Stimulated activated CD4-positive, alpha-beta T cell treated with anti-CD3 and anti-CD28 coated beads, Interleukin-1b, Interleukin-23, amount 100 ng/mL, for 1 hour (primary cell): ENCODE measurements at places on chromosomes 12 and 14.

GRCh38 chr12:131047789-131048610, 94.3 kb downstream of the ADGRD1 start:
- DNase-seq: no peak

GRCh38 chr14:92517761-92518160, 4.2 kb downstream of the RIN3 start:
- DNase-seq: no peak

DNA sequence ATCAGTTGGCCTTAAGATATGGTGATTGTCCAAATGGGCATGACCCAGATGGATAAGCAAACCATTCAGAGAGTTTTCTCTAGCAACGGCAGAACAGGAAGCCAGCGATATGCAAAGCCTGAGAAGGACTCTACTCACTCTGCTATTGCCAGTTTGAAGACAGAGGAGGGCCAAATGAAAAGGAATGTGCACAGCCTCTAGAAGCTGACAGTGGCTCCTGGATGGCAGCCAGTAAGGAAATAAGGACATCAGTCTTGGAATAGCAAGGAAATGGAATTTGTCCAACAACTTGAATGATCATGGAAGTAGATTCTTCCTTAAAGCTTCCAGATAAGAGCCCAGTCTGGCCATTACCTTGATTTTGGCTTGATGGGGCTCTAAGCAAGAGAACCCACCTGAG, 60.0 kb downstream of the TMTC2 start:
- no peak for DNase-seq

DNA sequence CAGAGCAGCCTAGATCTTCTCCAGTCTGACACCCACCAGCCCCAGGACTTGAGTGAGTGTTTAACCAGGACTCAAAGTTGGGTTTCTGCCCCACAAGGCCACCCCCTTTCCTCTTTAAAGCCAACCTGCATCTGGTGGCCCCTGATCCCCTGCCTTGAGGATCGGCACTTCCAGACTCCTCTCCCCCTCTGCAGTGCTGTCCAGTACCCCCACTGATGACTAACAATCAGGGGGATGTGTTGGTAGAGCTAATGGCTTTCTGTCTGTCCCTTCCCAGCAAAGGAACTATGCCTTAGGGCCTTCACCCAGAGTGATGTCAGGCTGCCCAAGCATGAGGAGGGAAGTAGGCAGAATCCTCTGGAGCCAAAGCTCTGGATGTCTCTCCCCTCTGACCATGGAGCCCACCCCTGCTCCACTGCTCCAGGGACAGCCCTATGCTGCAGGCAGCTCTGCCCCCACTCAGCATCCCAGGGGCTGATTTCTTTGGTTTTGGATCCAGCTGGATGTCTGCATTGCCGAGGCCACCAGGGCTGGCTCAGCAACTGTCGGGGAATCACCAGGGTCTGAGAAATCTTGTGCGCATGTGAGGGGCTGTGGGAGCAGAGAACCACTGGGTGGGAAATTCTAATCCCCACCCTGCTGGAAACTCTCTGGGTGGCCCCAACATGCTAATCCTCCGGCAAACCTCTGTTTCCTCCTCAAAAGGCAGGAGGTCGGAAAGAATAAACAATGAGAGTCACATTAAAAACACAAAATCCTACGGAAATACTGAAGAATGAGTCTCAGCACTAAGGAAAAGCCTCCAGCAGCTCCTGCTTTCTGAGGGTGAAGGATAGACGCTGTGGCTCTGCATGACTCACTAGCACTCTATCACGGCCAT, 42.9 kb downstream of the DAD1 start:
- no peak for DNase-seq

GRCh38 chr12:3837049-3837448, 36.1 kb downstream of the PARP11 start:
- DNase-seq: no peak

DNA sequence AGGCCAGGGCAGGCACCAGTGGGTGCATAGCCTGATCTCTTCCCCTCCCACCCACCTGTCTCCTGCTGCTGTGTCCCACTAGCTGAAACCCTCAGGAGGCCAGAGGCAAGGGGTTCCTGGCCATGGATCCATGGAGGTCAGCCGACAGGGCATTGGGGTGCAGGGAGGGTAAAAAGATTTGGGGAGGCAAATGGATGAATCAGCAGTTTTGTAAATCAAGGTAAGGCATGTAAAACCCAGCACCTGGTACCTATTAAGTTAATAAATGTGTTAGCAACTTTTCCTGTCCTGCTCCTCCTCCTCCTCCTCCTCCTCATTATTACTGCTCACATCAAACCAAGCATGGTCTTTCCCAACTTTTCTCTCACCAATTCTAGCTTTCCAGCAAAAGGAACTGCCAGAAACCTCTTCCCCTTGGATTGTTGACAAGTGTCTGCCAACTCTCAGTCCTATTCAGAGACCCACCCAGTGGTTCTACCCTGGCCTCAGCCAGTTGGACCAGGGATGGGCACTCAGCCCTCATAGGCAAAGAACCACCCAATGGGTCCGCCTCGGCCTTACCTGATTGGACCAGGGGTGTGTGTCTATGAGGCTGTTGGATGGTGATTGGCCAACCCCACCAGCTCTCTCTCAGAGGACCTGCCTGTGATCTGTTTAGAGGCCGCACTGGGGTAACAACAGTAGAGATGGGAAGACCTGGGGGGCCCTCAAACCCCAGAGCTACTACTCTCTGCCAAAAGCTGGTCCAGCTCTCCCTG, 155.7 kb upstream of the GSC start:
- no peak for DNase-seq

DNA sequence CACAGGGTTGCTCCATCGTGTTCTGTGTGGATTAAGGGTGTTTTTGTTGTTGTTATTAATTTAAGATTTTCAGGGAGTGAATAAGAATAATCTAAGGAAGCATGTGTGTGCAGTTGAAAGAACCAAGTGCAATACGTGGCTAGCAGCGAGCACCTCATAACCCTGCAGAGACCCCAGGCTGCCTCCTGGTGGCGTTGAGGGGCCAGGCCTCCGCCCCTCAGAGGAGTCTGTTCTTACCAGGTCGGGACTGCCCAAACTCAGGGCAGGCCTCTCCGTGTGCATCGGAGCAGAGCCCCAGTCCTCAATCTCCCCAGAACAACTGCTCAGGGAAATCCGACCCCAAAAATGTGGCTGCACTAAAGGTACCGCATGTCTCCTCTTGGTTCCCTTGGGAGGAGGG, 36.8 kb downstream of the IL31 start:
- DNase-seq: no peak

DNA sequence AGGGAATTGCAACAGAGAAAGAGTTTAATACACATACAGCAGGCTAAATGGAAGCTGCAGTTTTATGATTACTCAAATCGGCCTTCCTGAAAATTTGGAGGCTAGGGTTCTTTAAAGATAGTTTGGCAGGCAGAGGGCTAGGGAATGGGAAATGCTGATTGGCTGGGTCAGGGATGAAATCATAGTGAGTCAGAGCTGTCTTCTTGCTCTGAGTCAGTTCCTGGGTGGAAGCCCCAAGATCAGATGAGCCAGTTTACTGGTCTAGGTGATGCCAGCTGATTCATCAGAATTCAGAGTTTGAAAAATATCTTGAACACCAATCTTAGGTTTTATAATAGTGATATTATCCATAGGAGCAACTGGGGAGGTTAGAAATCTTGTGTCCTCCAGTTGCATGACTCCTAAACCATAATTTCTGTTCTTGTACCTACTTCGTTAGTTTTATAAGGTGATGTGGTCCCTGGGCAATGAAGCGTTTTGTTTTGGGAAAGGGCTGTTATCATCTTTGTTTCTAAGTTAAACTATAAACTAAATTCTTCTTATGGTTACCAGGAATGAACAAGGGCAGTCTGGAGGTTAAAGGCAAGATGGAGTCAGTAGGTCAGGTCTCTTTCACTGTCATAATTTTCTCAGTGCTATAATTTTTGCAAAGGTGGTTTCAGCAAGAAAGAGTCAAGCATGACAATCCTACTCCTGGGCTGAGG, 257.8 kb upstream of the CCDC196 start:
- DNase-seq: no peak

- DNase-seq: no peak
Observed at GRCh38 chr14:89367779-89368120, 49.3 kb downstream of the FOXN3 start.

DNA sequence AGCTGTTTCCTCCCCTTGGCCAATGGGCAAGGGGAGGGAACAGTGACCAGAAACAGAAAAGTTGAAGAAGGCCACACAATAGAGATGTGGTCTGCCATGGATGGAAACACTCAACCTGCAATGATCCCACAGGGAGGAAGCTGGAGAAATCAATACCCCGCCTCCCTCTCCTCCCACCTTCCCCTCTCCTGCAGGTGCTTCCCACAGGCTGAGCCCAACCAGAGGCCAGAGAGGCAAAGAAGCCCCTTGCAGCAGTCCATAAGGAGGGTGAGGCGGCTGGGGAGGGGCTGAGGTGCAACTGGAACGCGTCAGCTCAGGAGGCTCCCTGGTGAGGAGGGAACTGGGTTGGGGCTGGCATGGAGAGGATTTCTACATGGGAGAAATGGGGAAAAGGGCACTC, 84.0 kb downstream of the RNF34 start:
- DNase-seq: no peak

GRCh38 chr12:125402874-125403789, 337.9 kb downstream of the AACS start:
- no peak for DNase-seq

GRCh38 chr14:104345621-104346462, 207.5 kb downstream of the KIF26A start:
- no peak for DNase-seq

- no peak for DNase-seq
Observed at GRCh38 chr14:20118795-20119194, 8.3 kb downstream of the OR4K17 start.

DNA sequence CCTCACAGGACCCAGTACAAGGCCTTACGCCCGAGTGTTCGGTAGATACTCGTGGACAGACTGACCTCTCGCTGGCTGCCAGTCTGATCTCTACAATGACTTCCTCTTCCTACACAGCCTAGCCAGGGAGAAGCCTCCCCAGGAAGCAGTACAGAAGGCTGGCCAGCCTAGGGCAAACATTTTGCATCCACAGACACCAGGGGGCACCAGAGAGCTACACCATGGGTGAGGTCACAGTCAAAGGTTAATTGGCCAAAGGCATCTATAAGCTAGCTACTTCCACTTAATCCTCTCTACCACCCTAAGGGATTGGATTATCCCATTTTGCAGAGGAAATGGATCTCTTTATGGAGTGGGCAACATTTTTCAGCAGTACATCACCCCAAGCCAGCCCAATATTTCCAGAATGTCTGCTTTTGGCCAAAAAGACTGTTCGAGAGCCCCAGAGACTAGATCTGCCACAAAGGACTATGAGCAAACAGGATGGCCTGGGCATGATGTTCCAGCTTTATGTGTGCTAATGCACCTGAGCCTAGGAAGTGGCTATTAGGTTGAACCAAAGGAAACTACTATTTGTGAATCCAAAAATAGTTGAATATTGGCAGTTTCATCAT, 14.6 kb upstream of the PNMA1 start:
- DNase-seq: peak; percentile 81

GRCh38 chr12:61267474-61267873, 992.7 kb upstream of the USP15 start:
- no peak for DNase-seq

- DNase-seq: no peak
Observed at GRCh38 chr14:71318097-71318459, 410.8 kb downstream of the PCNX1 start.

DNA sequence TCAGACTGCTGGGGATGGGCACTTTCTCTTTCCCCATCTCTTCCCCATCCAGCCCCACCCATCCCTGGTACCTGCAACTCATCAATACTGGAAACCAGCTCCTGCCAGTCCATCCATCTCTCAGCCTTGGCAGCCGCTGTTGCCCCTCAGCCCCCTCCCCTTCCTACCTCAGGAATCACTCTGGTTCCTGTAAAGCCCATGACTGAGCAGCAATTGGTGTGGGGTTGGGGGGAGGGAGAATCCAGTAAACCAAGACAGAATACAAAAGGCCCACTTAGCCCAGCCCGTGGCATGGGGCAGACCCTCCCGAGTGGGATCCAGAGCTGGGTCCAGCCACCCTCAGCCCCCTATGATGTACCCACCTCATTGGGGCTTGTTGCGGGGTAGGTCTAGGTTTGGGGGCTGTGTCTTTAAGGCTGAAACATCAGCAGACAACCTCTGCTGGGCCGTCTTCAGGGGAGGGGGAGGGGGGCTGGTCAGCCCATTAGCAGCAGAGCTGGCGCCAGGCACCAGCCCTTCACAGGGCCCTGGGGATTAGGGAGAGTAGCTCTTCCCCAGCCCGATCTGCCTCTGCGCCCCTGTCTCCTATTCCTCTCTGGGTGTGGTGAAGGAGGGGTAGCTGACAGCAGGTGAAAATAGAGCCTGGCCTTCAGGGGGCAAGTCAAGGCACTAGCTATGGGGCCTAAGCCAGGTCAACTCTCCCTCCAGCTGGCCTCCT, 702 bp upstream of the PRPH start:
- DNase-seq: no peak

- no peak for DNase-seq
Observed at GRCh38 chr12:80219345-80219744, 120.0 kb downstream of the OTOGL start.

DNA sequence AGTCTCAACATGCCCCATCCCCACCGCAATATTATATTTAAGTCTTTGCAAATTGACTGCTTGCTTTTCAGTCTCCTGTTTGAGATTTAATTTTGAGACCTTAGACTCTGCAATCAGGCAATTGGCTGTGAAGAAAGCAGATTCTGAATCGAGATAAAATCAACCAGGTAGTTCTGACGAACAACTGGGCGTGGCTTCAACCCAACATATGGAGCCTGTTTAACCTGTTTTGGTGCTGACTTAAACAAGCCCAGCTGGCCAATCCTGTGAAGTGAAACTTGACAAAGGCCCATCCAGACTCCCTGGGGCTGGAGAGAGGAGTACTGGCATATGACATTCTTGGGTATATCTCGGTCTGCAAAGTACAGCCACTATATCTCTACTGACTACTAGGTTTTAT, 9.8 kb upstream of the CIPC start:
- no peak for DNase-seq

DNA sequence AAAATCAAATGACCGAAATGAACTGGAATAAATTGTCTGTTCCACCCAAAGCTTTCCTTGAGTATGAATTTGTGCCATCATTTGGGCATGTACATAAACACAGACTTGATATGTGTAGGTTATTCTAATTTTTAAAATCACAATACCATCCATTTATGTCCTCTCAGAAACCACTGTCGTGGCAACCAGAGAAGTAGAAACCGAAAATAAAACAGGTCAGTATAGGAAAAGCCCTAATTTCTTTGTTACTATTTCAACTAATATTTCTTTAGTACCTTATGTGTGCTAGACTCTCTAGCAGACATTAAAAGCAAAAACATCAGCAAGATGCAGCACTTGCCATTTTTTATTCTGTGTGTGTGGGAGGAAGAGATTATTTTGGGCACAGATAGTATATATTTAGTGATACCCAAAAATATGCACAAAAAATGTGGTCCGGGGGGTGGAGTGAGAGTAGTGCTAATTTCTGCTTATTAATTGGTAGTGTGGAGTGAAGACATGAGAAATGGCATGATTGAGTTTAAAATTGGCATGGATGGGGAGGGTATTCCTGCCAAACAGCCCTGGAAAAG, 130.8 kb upstream of the CNTN1 start:
- no peak for DNase-seq

DNA sequence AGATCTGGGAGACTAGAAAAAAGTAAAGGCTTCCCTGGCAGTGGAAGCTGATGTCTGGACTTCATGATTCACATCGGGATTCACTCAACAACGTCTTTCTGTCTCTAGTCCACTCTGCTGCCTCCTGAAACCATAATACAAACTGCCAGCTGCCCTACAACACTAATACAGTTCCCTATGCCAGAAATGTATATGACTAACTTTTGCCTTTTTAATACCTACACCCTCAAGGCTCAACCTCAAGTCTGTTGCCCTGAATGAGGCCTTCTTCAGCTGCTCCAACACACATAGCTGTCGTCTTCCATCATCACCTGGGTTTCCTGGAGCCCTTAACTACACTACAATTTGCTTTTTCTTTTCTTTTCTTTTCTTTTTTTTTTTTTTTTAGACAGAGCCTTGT, 182.7 kb upstream of the BCL2L14 start:
- no peak for DNase-seq
